ENCODE measurements at places on chromosomes 13 and 19.

DNA sequence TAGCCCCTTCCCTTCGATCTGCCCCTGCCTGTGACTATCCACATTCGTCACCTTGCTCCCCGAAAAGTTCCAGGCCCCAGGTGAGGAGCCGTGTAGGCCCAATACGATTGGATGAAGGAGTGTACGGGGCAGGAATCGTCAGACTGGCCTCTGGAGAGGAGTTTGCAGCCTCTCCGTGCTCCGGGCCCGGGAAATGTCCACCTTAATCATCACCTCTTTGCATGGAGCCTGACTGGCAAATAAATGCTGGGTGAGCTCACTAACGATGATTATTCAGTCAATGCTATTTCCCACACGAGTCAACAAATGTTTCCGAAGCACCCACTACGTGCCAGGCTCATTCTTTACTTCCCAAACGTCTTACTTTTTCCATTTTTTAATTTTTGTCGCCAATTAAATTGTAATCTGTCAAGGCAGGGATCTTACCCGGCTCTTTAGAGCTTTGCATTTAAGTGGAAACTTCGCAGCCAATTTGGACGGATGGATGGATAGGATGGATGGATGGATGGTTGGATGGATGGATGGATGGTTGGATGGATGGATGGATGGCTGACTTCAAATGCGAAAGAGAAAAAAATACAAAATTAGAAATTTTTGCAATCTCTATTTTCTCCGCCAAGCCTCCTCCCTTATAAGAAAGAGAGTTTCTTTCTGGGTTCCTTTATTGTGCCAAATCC lies 45.8 kb downstream of the TGDS start:
- DNase-seq = no peak

DNA sequence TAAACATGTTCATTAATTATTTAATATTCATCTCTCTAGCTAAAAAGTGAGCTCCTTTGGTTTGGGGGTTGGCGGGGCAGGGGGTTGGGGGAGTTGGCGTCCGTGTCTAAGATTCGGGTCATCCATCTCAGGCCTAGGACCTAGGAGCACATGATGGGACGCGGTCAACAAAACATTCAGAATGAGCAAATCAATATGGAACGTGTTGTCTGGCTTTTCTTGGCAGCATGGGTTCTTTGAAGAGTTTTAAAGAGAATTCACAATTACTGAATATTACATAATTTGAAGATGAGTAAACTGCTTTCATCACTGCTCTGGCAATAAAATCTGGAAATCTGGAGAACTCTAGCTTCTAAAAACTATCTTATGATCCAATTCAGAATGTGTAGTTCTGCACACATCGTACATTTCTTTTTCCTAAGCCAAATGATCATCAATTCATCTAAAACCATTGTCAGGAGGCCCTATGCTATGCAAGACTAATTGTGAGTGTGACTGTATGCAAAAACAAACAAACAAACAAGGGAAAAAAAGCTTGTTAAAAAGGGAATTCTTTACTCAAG lies 5.4 kb upstream of the ARGLU1 start:
- no peak for DNase-seq

GRCh38 chr19:3852614-3853254 lies 16.1 kb downstream of the ZFR2 start:
- DNase-seq = no peak

GRCh38 chr13:84910423-84910822 lies 888.8 kb downstream of the SLITRK6 start:
- no peak for DNase-seq

DNA sequence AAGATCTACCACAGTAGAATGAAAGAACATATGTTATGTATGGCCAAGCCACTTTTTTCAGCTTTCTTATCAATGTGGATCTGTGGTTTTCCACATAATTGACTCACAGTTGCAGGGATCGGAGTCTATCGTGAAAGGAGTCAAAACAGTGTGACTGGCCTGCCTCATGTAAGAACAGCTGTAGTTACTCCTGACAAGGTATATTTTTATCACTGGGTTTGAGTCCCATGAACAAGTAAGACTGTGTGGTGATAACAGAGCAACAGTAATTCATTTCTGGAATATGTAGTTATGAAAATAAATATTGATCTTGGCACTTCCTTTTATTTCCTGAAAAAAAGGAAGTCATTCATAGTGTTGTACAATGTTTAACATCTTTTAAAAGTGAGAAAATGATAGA lies 416.6 kb downstream of the KLF12 start:
- DNase-seq = no peak

- no peak for DNase-seq
Measured at GRCh38 chr13:45336025-45336800, 4.8 kb downstream of the TPT1 start.

DNA sequence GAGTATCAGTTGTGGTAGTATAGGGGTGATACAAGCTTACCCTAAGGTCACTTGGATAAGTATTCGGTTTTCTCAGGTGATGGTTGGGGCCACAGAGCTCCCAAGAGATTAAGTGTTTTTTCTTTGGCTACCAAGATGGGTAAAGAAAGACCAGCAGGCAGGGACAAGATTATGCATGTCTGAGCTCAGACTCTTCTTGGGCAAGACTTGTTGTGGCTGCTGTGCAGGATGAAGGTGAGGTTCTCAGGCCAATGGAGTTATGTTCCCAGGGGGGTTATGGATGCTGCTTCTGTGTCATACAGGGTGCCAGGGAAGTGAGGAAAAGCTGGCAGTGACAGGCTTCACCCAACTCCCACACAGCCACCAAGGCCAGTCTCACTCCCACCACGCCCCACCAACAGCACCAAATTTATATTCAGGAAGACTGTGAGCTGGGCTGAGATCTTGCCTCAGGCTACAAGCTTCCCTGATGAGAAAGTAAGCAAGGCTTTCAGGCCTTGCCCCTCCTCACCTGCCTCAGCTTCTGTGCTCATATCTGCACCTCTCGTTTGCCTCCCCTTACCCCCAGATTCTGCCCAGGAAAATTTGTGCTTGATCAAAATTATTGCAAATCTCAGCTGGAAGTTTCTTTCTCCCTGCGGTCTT lies 511.8 kb upstream of the SLITRK1 start:
- DNase-seq = no peak

DNA sequence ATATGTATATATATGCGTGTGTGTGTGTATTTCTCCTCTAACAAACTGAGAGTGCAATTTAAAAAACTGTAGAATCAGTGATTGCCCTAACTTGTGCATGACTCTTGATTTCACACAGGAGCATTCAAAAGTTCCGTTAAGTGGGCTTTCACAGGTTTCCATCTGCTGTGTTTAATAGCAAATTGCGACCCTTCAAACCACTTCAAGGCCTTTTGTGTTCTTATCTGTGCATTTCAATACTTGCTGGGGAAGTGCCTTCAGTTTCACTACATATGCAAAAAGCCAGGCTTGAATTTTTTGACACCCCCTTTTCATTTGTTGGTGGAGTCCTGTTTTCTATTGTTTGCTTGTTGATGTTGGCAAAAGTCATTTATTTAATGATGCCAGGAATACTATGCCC lies 158.0 kb downstream of the TM9SF2 start:
- DNase-seq = no peak

GRCh38 chr19:38492181-38492813 lies 58.8 kb downstream of the RYR1 start:
- no peak for DNase-seq

- DNase-seq = no peak
Measured at GRCh38 chr13:75825594-75825993, 189.5 kb downstream of the LMO7 start.

- no peak for DNase-seq
Measured at GRCh38 chr13:112641456-112642089, 48.3 kb upstream of the ATP11A start.

GRCh38 chr19:34336781-34337271 lies 28.2 kb upstream of the GPI start:
- DNase-seq = peak; percentile 18

DNA sequence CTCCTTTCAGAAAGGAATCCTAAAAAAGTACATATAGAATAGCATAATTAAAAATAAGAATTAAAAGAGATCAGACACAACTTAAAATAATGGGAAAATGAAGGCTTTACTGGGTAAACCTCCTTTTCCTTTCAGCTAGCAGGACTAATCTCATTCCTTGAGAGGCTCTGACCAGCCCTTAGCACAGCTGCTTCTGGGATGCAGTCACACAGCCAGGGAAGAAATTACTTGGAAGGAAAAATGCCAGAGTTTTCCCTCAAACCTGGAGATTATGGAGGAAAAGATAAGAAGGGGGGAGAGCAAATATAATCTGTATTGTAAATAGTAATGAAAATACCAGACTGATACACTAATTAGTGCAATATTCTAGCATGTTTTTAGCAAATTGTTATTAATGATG lies 91.8 kb downstream of the LRCH1 start:
- no peak for DNase-seq

GRCh38 chr13:95924389-95924994 lies 128.7 kb downstream of the UGGT2 start:
- DNase-seq = no peak

DNA sequence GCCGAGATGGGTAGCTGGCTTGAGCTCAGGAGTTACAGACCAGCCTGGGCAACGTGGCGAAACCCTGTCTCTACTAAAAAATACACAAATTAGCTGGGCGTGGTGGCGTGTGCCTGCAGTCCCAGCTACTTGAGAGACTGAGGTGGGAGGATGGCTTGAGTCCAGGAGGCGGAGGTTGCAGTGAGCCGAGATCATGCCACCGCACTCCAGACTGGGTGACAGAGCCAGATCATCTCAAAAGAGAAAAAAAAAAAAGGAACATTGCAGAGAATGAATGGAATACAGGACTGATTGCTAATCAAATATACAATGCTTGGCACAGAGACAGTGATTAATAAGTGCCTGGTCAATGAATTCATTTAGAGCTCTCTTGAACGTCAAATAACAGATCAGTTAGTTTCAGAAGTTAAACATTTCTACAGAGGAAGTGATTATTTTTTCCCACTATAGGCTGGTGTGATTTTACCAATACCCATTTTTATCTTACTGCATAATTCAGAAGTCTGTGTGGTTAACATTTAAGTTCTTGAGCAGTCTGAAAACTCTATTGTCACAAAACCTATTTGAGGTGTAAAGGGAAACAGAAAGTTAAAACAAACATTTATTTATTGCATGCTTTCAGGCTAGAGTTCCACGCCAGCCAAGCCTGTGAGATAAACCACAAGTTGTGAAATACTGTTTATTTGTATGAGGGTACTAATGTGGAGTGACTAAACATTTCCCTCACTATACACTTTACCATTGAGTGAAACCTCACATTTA lies 7.7 kb upstream of the TBC1D4 start:
- DNase-seq = no peak

- no peak for DNase-seq
Measured at GRCh38 chr13:44873461-44873860, 115.8 kb downstream of the NUFIP1 start.

DNA sequence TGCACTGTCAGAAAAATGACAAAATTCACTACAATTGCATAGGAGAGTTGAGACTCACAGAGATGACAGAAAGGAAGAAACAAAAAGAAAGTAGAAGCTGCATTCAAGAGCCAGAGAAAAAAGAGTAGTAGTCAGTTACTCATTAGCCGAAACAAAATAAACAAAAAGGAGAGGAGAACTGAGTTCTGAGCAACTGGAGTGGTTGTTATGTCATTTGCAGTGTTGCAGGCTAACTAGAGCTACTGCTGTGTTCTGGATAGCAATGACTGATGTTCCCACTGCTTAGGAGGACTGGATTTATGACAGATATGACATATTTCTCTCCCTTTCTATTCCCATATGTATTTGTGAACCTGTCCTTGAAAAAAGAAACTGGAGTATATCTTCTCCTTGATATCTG lies 482.6 kb downstream of the RFC3 start:
- no peak for DNase-seq

DNA sequence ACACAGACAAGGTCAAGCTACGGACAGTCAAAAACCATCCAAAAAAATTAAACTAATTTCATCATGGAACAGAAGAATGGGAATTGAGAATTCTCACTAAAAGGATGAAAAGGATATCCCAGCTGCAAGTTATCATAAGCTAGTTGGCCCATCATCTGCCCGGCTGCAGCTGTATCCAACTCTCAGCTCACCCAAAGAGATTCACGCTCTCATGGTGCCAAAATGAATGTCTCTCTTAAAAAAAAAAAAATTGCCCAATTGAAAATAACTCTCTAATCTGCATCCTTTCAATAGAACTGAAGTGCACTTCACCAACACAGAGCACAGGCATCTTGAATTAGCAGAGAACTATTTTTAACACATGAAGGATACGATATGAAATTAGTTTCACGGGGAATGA lies 20.0 kb downstream of the ENOX1 start:
- no peak for DNase-seq

DNA sequence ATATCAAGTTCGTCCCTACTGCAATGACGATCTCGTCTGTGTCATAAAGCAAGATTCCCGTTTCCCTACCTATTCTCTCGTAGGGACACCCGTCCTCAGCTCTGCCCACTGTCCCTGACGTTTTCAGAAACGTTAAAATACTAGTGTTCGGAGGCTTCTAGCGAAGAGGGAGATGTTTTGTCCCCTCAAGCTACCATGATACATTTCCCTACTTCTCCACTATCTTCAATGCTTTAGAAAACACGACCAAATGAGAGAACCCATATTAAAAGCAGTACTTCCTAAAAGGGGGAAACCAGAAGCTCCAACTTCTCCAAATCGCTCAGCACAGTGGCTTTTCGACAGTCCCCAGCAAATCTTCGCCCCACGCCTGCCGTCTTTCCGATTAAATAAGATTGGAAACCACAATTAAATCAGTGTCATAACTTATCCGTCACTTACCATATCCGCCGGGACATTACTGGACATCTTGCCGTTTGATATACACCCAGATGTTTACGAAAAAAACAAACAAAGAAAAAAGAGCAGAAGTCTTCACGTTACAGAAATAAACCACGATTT lies 1.3 kb downstream of the UBL3 start:
- no peak for DNase-seq

DNA sequence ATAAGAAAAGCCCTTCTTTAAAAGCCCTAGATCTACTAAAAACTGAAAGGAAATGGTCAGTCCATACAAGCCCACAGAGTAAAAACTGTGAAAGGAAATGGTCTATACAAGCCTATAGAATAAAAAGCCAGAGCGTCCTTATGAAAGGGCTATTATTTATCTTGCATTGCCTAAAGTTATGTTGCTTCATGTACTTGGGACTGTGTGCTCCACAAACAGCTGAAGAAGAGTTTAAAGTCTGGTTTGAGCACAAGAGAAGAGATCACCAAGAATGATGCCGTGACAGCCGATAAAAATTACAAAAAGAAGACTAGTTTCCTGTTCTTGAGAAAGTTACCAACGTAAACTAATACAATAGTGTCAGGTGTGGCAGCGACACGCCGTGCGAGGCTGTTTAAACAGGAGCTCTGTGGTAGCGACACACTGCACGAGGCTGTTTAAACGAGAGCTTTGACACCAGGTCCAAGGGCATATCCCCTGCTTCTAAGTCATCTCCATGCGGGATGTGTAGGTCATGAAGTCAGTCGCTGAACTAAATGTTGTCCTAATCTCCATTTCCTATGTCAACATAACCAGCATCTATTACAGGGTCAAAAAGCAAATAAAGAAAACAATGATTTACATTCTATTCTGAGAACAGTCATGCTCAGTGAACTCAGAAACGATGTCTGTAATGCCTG lies 24.9 kb downstream of the PCID2 start:
- no peak for DNase-seq

GRCh38 chr13:111011899-111012298 lies 97.0 kb upstream of the ANKRD10 start:
- DNase-seq = no peak
